ENCODE measurements at places on chromosomes 16 and 17. TPM values are rescaled to one million over a fixed set of nuclear protein-coding genes. Genes with fewer than 3 reads are reported as not detected.

- no peak for DNase-seq
These were observed 82.6 kb downstream of the HIC1 start for GRCh38 chr17:2137342-2138098.

GRCh38 chr17:7144213-7144612 is 29.6 kb upstream of the ASGR2 start:
- no peak for DNase-seq

The CMC2 gene
- 130 TPM for total RNA-seq

The ELOB gene
- 336 TPM for total RNA-seq

The RDM1 gene
- total RNA-seq: not detected
